ENCODE measurements at places on chromosomes 5 and 9.

GRCh38 chr9:109329638-109330258 is 8.9 kb upstream of the EPB41L4B start:
- no peak for DNase-seq

GRCh38 chr5:72908664-72909063 is 47.2 kb upstream of the FCHO2 start:
- DNase-seq, result no peak

DNA sequence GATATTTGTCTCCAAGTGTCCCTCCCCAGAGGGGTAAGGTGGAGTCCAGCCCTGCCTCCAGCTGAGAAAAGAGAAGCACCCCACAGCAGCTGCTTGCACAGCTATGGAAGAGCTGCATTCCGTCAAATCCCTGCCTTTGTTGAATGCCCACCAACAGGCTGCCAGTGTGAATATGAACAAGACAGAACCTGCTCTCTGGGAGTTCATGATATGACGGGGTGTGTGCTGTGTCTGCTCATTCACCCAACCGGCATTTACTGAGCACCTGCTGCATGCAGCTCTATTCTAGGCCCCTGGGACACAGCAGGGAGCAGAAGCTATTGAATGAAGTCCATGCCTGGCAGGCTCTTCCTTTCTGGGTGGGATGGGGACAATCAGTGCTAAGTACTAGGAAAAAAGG is 238.8 kb downstream of the GADD45G start:
- no peak for DNase-seq

DNA sequence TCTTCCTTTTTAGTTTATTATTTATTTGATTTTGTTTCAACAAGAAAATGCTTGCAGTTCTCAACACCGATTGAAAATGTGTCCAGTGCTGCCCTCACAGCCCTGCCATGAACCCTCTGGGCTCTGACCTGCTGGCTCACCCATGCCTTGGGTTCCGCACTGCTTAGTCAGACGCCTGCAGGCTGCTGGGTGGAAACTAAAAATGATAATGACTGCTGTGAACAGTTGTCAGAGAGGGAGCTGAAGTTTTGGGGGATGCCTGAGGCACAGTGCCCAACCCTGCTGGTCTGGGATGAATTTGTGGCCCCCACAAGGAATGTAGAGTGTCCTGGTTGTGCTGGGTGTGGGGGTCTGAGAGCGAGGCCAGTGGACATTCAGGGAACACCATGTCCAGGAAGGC is 22.2 kb upstream of the CFAP157 start:
- DNase-seq, result no peak

DNA sequence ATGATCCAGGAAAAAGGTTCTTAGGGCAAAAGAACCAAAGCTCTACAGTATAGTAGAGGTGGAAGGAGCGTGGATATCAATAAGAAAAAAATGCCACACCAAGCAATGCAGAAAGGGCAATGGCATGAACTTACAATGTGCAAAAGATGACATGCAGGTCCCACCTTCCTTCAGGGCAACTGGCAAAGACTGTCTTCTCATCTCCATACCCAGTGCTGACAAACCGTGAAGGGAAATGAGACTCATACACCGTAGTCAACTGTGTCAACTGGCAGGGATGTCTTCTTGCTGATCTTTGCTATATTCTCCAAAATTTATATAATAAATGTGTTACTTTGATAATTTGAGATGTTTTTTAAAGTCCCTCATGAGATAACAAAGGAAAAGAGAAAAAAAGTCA is 36.0 kb downstream of the MED27 start:
- no peak for DNase-seq
